ENCODE measurements at places on chromosomes 6 and 20.

DNA sequence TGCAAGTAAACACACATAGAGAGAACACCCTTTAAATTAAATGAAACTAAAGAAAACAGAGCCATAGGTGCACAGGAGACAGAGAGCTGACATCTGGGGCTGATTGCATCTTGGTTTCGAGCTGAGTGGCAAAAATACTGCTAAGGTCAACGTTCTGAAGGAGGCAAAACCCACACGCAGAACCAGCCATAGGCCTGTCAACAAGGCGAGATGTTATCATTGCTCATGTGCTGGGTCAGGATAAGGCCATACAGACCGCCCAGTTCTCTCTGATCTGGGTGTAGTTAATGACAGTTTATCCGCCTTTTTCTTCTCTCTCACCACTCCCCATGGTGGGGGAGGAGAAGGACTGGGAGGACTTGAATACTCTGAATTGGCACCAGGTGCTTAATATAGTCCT is 4.5 kb upstream of the FAM110A start:
- no peak for DNase-seq

DNA sequence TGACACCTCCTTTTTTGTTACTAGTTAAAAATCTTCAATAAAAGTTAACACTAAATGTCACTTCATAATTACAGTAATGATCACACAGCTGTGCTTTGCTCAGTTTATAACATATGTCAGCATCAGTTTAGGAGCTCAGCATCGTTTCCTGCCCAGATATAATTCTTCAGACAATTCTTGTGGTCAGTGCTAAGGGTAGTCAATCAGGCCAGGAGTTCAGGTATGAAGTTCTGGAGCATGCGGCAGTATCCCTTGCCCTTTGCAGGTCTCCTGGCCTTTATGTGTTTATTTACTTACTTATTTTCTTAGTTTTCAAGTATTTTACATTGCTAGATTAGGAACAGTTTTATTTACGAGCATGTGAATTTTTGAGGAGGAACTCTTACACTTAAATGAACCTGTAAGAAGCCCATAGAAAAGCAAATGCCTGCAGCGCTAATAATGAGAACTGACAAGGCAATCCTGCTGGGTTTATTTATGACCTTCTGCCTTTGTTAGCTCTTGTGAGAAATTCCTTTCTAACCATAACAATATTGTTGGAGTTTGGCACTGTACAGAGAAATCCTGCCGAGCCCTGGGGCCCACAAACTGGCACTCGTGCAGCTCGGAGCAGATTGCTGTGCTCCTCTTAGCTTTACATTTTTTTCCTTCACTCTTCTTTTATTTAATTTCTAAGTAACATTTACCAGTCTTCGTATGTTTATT is 252.8 kb downstream of the TMEM242 start:
- no peak for DNase-seq

GRCh38 chr20:61728786-61729770 is 336.6 kb downstream of the TAF4 start:
- DNase-seq: no peak

DNA sequence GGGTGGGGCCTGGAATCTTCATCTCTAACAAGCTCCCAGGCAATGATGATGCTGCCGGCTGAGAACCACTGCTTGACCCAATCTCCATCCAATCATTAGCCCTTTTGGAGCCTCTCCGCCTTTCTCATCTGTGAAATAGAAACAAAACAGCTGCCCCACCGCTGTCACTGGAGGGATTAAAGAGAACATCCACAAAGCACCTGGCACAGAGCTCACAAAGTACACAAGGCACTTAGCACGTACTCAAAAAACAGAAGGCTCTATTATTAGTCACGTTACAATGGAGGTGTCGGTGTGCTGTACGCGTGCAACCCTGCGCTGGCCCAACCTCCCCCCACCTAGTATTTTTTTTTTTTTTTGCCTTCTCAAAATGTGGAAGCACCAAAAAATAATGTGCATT is 213.5 kb upstream of the ARID1B start:
- no peak for DNase-seq

- DNase-seq: no peak
These were observed 55.1 kb downstream of the KIAA0408 start for GRCh38 chr6:127404133-127404532.

- no peak for DNase-seq
These were observed 115.4 kb downstream of the ZFP64 start for GRCh38 chr20:52076164-52076563.

GRCh38 chr20:21109144-21109543 is 3.0 kb upstream of the LINC00237 start:
- DNase-seq: no peak

DNA sequence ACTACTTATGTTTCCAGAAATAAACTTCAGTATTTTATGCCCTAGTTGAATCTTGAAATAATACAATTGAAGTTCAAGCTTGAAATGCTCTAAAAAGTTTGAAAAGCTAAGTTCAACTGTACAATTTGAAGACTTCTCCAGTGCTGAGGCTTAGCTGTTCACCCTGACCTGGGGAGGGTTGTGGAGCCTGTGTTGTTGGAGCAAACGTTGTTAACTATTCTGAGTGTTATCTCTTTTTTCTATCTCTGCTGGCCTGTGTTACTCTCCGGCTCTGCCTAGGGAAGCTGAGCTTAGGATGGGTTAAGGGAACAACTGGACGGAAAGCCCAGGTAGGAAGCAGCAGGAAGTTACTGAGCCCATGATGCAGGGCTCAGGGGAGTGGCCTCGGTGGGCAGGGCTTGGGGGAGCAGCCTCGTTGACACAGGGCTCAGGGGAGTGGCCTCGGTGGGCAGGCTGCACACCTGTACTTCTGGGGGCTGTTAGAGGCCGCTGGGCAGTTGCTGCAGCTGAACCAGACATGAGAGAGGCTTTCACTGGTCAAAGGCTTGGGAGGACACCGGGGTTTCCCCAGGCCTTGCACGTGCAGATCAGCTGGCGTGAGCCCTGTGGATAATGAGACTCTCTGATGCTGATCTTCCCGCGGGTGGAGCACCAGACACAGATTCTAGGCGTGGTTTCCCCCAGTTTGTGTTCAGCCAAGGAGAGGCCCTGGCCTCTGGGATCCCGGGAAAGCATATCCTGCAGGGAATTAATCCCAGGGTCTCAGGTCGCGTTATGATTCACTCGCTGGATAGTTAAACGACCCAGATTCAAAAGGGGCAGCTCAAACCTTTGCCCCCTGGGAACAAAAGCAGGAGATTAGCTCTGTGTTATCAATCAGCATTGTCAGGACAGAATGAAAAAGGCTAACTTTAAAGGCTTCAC is 58.9 kb downstream of the ERMARD start:
- no peak for DNase-seq

- no peak for DNase-seq
These were observed 71.9 kb downstream of the TBC1D7 start for GRCh38 chr6:13256266-13257001.

DNA sequence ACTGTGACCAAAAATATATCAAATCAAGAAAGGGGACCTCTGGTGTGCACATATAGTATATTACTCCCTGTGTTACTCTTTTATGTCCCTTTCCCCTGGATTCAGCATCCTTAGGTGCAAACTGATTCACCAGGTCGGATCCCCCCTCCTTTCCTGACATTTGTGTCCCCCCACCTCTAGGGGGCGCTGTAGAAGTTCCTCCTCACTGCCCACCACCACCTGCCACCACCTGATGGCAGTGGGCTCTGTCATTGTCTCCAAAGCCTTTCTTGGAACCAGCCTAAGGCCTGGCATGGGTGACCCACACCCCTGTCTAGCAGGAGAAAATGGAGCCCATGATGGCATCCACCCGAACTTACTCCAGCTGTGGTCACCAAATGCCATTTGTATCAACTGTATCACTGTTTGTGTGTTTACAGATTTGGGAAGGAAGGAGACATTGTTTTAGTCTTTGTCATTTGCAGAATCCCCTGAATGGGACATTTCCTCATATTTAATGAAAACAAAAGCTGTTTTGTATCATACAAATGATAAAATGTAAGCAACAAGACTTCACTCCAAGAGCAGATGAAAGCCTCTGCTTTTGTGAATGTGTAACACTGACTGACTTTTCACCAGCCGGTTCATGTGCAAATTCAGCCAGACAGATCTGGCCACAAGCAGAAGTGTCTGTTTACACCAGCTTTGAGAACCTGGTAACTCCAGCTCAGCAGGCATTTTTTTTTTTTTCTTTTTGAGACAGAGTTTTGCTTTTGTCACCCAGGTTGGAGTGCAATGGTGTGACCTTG is 66.2 kb downstream of the ARMC2 start:
- DNase-seq: no peak

- DNase-seq: no peak
These were observed 76.4 kb upstream of the SCP2D1 start for GRCh38 chr20:18737140-18737539.

DNA sequence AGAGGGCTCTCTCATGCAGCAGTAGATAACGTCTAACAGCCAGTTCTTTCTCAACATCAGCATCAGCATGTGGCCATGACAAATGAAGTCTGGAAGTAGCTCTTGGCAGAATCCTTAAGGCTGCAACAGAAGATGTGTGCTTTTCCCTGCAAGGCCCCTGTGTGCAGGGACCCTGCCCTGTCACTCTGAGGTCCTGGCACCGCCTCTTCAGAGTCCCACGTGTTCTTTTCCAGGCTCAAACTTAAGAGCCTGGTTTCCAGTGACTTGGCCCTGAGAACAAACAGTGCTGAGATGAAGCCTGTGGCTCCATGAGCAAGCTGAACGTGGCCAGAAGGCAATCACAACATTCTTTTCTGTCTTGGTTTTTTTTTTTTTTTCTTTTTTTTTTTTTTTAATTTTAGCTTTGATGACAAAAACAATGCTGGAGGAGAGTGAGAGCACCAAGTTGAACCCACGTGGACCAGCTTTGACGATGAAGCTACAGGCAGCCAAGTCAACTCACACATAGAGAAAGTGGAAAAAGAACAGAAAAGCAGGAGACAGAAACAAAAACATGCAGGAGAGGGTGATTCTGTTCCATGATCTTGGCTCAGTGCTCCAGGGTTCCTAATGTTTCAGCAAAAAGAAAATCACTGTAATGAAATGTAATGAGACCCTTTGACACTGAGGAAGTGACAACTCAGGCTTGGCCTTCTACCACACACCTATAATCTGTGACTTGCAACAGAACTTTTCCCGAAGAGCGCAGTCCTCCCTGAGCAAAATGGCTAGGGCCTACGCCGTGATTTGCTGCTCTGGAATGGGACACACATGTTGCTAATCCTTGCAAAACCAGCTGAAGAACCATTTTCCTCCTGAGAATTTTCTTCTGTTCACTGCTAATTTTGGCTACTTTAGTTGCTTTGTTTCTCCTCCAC is 86.1 kb downstream of the FOXC1 start:
- no peak for DNase-seq

DNA sequence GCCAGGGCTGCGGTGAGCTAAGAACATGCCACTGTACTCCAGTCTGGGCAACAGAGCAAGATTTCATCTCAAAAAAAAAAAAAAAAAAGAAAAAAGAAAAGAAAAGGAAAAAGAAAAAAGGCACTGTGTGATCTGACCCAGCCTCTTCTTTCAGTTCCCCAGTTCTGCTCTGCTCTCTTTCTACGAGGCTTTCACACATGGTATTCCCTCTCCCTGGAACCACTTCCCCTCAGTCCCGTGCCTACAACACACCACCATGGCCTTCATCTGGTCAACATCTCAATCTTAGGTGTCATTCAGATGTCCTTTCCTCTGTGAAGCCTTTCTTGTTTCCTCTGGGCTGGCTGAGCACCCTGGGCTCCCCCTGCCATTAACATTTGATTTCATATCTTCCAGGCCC is 2.3 kb upstream of the DSN1 start:
- no peak for DNase-seq

DNA sequence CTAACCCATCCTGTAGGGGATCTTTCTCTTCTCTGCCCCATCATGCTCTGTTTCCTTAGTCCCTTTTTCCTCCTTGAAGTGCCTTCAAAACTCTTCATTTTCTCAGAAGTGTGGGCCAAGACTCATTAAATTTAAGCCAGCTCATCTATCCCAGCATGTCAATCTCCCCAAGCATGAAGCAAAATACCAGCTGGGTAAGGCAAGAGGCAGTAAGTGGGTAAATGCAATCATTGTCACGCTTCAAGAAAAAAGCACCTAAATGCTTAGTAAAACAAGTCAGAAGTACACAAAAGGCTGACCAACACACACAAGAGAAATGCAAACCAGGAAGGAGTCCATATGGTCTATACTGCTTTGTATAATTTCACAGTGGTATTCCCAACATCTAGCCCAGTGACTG is 61.5 kb downstream of the COL12A1 start:
- no peak for DNase-seq

DNA sequence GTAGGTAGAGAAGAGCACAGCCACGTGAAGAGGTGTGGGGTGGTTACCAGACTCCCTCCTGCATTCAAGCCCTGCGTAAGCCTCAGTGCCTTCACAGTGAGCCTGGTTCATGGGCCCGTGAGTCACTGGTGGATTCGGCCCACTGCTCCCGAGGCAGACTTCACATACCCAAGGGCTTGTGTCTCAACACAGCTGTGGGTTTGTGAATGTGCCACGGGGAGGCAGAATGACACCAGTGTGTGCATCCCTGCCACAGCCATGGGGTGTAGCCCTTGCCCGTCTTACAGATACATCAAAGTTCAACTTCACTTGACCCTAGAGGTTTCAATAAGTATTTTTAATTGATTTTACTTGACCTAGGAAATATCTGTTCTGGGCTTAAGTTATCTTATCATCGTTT is 108.5 kb downstream of the MAP3K4 start:
- DNase-seq: no peak

- DNase-seq: no peak
These were observed 48.1 kb downstream of the DUSP22 start for GRCh38 chr6:340186-340955.

DNA sequence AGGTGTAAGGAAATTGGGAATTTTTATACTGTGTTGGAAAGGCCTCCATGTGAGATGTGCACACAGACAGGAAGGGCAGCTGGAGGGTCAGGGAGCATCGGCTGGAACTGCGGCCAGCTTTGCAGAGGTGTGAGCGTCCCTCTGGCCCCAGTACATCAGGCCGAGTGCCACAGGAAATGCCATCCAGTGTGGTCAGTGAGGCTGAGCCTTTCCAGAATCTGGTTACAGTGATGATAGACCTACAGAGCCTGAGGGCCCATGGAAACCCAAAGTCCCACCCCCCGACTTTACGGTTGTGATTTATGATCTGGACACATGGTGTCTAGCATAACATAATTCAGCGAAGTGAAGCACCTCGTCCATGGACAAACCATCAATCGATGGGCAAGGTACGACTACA is 137.3 kb upstream of the PDE10A start:
- DNase-seq: no peak

GRCh38 chr6:131568726-131569125 is 4.3 kb upstream of the ARG1 start:
- DNase-seq: no peak

DNA sequence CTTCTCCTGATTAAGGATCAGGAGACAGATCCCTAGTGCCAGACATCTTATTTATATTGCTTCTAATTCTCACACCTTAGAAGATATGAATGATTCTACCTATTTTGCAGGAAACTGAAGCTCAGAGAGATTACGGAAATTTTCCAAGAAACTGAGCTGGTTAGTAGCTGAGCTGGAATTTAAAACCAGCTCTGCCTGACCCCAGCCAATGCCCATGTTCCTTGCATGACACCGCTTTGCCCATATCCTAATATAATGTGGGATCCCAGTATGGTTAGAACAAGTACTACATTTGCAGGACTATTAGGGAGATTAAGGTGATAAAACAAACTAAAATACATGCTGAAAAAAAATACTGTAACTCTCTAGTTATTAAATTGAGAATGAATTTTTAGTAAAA is 1.9 kb downstream of the TMEM30A start:
- DNase-seq: no peak

GRCh38 chr6:110101885-110102284 is 77.6 kb downstream of the WASF1 start:
- DNase-seq: no peak

- no peak for DNase-seq
These were observed 214.2 kb upstream of the PCSK2 start for GRCh38 chr20:17012546-17013226.

All from activated T-helper 1 cell treated with Interleukin-2 at 50 U/mL for 16 hours (primary cell).